Pulmonary artery endothelial cell (primary cell): ENCODE measurements at places on chromosomes 11 and 22. TPM values are rescaled to one million over a fixed set of nuclear protein-coding genes. Genes with fewer than 3 reads are reported as not detected.

The GPR83 gene
- not detected in 2 replicates for total RNA-seq

The SLC6A5 gene
- total RNA-seq: not detected in 2 replicates

The F2 gene
- 0.14 TPM in 1 of 2 replicates, not detected in the other for total RNA-seq

The PTS gene
- 26.5 and 39.1 TPM in 2 replicates for total RNA-seq

The HEPHL1 gene
- not detected in 2 replicates for total RNA-seq

The SAA4 gene
- total RNA-seq: not detected in 2 replicates

The PAAF1 gene
- 9.7 and 12.7 TPM in 2 replicates for total RNA-seq

The ELFN2 gene
- under 0.01 and 0.04 TPM in 2 replicates for total RNA-seq

The CD3E gene
- not detected in 2 replicates for total RNA-seq

The GSTT2B gene
- 4.2 and 4.8 TPM in 2 replicates for total RNA-seq

The NNMT gene
- total RNA-seq: 346 and 362 TPM in 2 replicates

The NLRP10 gene
- under 0.01 TPM in 1 of 2 replicates, not detected in the other for total RNA-seq

The SLC1A2 gene
- total RNA-seq: not detected in 2 replicates

The EFCAB6 gene
- 0.14 and 0.26 TPM in 2 replicates for total RNA-seq

The PRAME gene
- total RNA-seq: not detected in 2 replicates

The SOX10 gene
- total RNA-seq: not detected in 2 replicates

The GALNT18 gene
- total RNA-seq: 0.53 and 1.7 TPM in 2 replicates

The KRTAP5-7 gene
- total RNA-seq: not detected in 2 replicates

The DNAJB7 gene
- not detected in 2 replicates for total RNA-seq

The SCGB2A2 gene
- total RNA-seq: not detected in 2 replicates

The PLAAT5 gene
- not detected in 2 replicates for total RNA-seq

The KIRREL3 gene
- total RNA-seq: not detected in 2 replicates

The FUT4 gene
- 6.3 and 8.4 TPM in 2 replicates for total RNA-seq

The PRRG4 gene
- 0.07 and 0.49 TPM in 2 replicates for total RNA-seq

The MED15 gene
- total RNA-seq: 30.5 and 36.7 TPM in 2 replicates

The TPBGL gene
- under 0.01 and 0.07 TPM in 2 replicates for total RNA-seq

The TEX54 gene
- 0.26 TPM in 1 of 2 replicates, not detected in the other for total RNA-seq

The EMSY gene
- 9.4 and 12.3 TPM in 2 replicates for total RNA-seq

The SEZ6L gene
- not detected in 2 replicates for total RNA-seq

The RAPSN gene
- total RNA-seq: 0.14 and 0.26 TPM in 2 replicates

The PTGDR2 gene
- total RNA-seq: under 0.01 and 0.04 TPM in 2 replicates

The POU2AF2 gene
- not detected in 2 replicates for total RNA-seq

The NAV2 gene
- 9.5 and 15.2 TPM in 2 replicates for total RNA-seq

The FAM181B gene
- 0.04 and 0.13 TPM in 2 replicates for total RNA-seq

The APOBEC3B gene
- 2.4 and 4.2 TPM in 2 replicates for total RNA-seq

The BIRC3 gene
- total RNA-seq: 3.5 and 12.0 TPM in 2 replicates

The OR10A2 gene
- not detected in 2 replicates for total RNA-seq

The DEPDC7 gene
- total RNA-seq: 0.13 and 0.35 TPM in 2 replicates

The CCDC157 gene
- total RNA-seq: 1.3 and 1.6 TPM in 2 replicates

The PNPLA5 gene
- not detected in 2 replicates for total RNA-seq

The SLC36A4 gene
- 5.4 and 9.4 TPM in 2 replicates for total RNA-seq

The ISX gene
- total RNA-seq: not detected in 2 replicates

The CFAP300 gene
- 0.13 TPM in 1 of 2 replicates, not detected in the other for total RNA-seq

The MYO7A gene
- 0.13 and 0.18 TPM in 2 replicates for total RNA-seq

The SHANK2 gene
- under 0.01 TPM in 1 of 2 replicates, not detected in the other for total RNA-seq

The SLC22A6 gene
- not detected in 2 replicates for total RNA-seq

The MPPED2 gene
- not detected in 2 replicates for total RNA-seq

The FGF3 gene
- not detected in 2 replicates for total RNA-seq
